ENCODE measurements at places on chromosomes 16 and 17.

- DNase-seq: no peak
These were observed 28.0 kb downstream of the NXN start for GRCh38 chr17:951325-952132.

DNA sequence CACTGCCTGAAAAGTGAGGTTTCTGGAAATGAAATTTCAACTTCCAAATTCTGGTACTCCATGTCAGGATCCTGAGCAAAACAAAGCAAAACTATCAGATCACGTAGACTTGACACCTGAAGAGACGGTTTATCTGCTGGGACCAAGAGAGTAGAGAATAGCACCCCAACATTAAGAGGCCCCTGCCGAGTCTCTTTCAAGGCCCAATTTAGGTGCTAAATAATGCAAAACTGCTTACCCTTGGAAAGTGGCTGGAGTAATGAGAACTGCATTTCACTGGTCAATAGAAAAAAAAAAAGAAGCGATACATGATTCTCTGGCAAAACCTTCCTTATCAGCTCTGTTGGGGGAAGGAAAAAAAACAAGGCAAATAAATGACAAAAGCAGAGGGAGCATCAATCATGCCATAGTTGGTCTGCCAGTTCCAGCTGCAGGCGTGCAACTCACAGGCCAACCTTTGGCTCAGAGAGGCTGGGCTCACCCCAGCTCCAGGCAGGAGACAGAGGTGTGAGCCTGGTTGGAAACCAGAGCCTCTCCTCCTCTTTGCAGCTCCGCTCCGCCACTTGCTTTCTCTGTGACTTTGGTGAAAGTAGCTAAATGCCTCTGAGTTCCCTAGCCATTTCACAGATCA, 595.2 kb downstream of the TOX3 start:
- DNase-seq: no peak

- DNase-seq: no peak
These were observed 7.5 kb downstream of the KRT12 start for GRCh38 chr17:40859536-40859935.

DNA sequence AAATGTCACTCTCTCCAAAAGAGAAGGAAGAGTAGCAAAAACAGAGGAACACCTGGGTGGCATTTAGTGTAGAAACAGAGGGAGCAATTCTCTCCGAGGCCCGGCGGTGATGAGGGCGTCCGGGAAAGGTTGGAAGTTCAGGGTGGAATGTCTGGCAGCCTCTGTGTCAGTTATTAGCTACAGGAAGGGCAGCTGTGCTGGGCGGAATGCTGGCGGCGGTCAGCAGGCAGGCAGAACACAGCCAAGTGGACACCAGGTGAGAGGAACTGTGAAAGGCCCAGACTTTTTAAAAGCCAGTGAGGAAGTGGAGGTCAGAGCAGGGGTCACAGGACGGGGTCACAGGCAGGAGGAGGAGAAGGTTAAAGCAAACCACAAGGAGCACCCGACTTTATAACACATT, 238.1 kb downstream of the NTN1 start:
- DNase-seq: no peak

DNA sequence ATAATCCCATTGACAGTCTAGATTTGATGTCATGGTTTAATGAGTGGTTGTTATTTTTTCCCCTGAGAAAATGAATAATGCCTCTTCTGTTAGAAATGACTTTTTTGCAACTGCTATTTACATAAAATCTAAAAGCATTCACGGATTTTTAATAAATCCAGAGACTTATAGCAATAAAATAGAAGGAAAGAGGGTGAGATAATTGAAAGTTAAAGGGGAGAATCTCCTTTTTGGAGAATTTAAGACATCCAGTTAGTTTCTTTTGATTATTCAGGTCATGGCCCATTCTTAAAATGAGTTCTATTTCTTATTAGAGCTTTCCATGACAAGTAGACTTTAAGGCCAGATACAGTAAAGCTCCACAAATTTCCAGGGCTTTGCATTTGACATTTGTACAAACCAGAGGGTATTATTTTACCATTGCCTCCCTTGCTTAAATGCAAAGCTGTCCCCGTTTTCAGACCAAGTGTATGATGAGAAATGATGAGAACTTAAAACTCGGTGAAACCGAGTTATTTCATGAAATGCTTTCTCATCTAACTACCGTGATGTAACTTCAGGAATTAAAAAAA, 789.0 kb upstream of the SOX9 start:
- DNase-seq: no peak

DNA sequence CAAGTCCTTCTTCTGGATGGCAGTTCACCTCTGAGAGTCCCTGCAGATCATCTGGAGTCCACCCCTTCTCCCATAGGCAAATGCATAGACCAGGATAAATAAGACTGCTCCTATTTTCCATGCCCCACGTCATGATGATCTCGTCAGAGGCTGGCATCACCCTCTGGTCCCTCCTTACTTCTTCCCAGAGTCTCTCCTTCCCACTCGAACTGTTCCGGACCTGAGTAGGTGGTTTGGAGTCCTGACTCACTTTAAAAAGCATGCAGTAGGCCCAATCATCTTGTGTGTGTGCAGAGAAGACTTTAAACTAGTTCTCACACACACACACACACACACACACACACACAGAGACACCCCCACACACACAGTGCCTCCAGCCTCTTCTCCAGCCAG, 72.0 kb downstream of the SOX9 start:
- DNase-seq: no peak

DNA sequence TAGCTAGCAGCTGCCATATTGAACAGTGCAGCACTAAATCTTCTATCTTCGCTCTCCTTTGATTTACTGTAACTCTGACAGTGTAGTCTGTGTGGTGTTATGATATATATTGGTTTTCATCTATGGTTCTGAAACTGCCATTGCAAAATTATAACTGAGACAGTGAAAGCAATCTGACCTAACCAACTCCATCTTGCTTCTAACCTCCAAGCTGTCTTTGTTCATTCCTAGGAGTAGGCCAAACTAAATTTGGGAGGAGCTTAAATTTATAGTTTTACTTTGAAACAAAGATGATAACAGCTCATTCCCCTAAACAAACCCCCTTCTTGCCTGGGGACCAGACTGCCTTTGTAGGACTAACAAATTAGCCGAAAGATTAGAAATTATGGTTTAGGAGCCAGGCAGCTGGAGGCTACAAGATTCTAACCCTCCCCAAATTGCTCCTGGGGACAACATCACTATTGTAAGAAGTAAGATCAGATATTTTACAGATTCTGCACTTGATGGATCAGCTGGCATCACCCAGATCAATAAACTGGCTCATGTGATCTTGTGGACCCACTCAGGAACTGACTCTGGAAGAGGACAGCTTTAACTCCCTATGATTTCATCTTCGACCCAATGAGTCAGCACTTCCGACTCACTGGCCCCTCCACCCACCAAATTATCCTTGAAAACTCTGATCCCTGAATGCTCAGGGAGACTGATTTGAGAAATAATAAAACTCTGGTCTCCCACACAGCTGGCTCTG, 47.0 kb upstream of the FBXO47 start:
- no peak for DNase-seq

- DNase-seq: no peak
These were observed 165.8 kb downstream of the CHD9 start for GRCh38 chr16:53220585-53220984.

All from activated CD4-positive, alpha-beta T cell treated with anti-CD3 and anti-CD28 coated beads, Interleukin-2, amount 50 U/mL, for 1 hour (primary cell).